ENCODE measurements at places on chromosomes 7 and 10. TPM values are rescaled to one million over a fixed set of nuclear protein-coding genes. Genes with fewer than 3 reads are reported as not detected.

SPDYE3 gene
- not detected for total RNA-seq

CFAP70 gene
- 0.38 TPM for total RNA-seq

DNA sequence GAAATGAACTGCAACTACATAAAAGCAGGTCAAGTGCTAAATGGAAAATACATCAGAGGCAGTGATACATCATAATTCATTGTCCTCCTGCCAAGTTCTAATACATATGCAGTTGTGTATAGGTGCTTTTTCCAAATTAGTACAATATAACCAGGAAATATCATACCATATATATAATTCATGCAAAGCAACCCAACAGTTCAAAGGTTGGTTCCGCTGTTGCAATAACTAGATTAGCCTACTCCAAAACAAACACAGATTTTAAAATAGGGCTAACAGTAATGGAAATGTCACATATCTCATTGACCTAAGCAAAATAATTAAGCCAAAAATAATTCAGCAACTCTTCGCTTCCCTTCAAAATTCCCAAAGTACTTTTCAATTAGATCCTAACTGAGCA lies 88.9 kb upstream of the NEBL start:
- no peak overlapping the region for H3K4me3 ChIP-seq
- no peak for DNase-seq
- H3K4me1 ChIP-seq = no peaks in the 10 kb centered on the region
- H3K36me3 ChIP-seq = no peaks in the 10 kb centered on the region

DNA sequence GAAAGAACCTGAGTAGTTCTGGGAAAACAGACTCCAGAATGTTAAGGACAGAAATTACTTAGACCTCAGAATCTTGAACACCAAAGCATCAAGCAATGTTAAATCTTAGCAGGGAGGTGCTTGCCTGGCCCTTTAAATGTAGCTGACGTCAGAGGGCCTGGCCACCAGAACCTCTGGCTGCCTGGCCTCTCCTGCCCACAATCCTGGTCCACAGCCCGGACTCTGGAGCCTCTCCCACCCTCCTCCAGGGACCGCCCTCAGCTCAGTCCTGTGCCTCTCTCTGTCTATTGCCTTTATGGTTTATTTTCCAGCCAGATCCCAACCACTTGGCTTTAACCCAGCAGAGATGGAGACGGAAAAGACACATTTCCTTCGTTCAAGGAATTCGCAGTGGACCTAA lies 42.2 kb upstream of the EGR2 start:
- H3K4me3 ChIP-seq = no peak overlapping the region
- peaks cover 8% of the 10 kb centered on the region for H3K27me3 ChIP-seq
- DNase-seq = no peak
- peaks cover 4% of the 10 kb centered on the region for H3K36me3 ChIP-seq
- H3K4me1 ChIP-seq = peaks cover 51% of the 10 kb centered on the region

DNA sequence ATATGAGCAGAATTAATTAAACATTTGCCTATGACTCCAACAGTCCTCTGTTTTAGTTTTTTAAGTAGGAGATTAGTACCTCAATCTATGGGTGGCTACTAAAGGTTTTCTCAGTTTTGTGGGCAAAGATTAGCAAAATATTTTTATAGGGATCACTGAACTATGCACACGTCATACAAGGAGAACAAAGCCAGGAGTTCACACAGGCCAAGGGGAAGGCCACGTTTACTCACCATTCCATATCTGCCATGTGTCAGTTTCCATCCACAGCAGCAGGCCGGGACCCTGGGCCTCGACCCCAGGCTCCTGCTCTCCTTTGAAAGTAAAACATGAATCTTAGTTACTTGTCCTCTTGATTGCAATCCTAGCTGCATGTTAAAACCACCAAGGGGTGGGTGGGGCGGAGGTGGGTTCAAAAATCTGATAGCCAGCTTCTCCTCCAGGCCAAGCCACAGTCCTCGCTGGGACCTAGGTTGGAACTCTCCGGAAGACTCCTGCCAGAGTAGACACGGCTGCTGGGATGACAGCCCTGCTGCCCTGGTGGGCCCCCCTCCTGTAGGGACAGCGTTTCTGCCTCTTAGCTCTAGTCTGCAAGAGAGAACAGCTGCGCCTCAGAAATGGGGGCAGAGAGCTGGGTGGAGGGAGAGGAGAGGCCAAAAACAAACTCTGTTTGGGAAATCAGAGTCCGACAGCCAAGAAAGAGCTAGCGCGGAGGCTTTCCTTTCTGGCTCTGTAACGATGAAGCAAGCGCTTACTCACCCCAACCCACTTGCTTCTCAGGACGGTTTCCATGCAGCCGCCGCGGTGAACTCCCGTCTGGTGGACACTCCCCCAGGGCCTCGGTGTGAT lies 35.6 kb downstream of the PITRM1 start:
- H3K27me3 ChIP-seq = no peaks in the 10 kb centered on the region
- H3K27ac ChIP-seq = no peak overlapping the region
- H3K36me3 ChIP-seq = peaks cover 55% of the 10 kb centered on the region
- no peak for DNase-seq
- no peak overlapping the region for H3K4me3 ChIP-seq

DNA sequence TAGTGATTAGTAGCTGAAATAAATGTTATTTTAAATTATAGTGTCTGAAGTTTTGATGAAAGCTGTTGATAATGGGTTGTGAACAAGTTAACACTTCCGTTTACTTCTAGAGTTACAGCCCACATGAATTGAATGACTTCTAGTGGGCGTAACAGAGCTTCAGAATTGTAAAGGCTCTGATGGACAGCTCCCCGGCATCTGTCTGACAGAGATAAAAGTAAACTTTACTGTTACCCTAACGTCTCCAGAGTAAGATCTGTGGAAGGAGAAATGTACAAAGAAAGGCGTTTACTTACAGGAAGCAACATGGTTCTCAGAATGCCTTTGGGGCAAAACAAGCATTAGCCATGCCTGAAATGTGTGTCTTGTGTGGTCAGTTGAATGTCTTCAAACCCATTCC lies 124.4 kb downstream of the ADARB2 start:
- H3K4me3 ChIP-seq = no peak overlapping the region
- no peak for DNase-seq
- no peaks in the 10 kb centered on the region for H3K4me1 ChIP-seq
- peaks cover 20% of the 10 kb centered on the region for H3K27me3 ChIP-seq
- H3K27ac ChIP-seq = no peak overlapping the region

All from activated CD8-positive, alpha-beta memory T cell treated with anti-CD3 and anti-CD28 coated beads, Interleukin-2, amount 10 ng/mL, durations not matched to agents 7 days and 5 days (primary cell).